Muscle of back (tissue), 13 donors: ENCODE measurements at places on chromosomes 6 and 20.

GRCh38 chr6:150463852-150464251, 95.0 kb downstream of the IYD start:
- DNase-seq: no peak

DNA sequence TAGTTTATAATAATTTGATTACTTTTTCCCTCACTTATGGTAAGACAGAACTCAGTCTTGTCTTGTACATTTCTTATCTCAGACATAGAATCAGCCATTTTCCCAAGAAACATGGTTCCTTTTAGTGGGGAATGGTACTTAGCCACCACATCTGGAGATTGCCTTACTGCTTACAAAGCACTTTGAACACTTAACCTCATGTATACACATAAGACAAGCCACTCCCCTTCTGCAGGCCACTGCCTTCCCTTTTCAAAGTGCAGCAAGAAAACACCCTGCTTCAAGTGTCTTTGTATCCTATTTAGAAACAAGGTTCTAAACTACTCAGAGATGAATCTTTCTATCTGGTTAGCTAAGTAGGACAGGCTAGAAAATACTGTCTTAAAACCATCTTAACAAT, 159.2 kb downstream of the UBE3D start:
- no peak for DNase-seq

- DNase-seq: no peak
Observed at GRCh38 chr6:71656121-71656520, 230.2 kb upstream of the RIMS1 start.

DNA sequence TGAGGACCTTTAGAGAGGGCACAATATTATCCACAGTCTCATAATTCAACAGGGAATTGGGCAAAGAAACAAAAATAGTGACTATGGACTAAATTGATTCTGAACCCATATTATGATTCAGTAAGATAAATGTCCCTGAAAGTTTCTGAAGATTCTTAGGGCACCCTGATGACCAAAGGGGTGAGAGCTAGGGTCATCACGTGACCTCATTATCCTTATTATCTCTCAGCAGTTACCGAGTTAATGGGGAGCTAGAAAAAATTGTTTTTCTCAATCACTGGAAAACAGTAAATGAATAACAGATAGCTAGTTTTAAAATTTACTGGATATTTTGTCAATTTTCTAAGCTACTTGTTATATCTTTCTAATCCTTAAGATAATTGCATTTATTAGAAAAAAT, 639.5 kb downstream of the PRKN start:
- DNase-seq: no peak

GRCh38 chr6:27667657-27668441, 194.9 kb upstream of the ZNF184 start:
- DNase-seq: peak; percentile 45
